ENCODE measurements at places on chromosomes 2 and 18.

DNA sequence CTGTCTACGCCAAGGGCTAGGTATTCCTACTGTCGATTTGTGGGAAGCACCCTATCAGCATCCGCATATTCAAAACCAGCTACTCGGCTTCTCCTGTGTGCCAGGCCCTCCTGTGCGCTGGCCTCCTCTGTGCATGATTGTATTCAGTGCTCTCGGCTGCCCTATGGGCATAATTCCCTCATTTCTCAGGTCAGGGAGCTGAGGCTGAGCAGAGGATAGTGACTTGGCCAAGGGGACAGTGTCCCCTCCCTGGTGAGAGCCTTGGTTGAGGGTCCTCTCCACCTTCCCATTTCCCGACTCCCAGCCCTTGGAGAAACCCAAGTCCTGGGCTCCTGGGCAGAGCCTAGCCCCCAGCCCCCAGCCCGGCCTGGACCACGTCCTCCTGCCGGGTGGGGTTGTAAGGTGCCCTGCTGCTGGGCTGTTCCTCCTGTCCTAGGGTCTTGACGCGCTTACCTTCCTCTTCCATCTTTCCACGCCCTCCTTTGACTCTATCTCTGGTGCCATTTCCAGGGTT is 6.3 kb upstream of the HS6ST1 start:
- DNase-seq: no peak

- no peak for DNase-seq
Measured at GRCh38 chr2:205902041-205902899, 183.7 kb downstream of the INO80D start.

DNA sequence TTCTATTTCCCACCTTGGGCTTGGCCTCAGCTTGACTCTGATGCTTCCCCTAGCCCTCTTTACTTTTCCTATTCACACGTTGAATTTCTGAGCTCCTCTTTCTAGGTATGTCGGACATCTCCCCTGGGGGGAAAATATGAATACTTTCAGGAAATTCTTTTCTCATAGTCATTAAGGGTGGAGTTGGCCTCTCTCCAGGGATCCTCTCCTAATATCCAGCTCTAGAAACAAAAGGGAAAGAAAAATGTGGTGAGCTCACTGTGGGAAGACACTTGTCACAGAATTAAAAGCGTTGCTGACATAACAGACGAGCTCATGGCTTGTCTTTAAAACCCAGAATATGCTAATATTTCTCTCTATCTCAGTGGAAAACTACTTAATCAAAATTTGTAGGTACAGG is 132.7 kb upstream of the MEX3C start:
- DNase-seq: no peak

DNA sequence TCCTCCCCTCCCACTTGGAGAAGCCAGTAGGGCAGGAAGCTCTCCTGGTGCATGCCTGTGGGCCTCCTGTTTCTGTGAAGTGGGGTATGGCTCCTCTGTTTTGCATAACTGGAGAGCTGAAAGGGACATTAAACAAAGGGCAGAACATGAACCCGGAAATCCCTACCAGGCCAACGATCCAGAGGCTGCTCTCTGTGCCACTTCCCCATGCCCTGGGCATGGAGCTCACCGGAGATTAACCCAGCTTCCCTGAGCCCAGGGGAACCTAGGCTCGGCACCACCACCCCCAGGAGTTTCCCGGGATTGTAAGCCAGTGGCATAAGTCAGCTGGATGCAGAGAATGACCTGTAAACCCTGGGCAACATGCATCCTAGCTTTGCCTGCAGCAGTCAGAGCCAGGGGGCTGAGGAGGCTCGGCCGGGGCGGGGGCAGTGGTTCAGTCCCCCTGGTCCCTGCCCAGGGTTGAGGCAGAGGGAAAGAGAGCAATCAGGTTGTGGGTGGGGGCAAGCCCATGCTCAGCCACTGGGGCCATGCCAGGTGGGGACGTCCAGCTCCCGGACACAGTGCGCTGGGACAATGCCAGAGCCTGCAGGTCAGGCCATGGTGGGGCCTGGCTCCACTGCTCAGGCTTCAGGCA is 49.5 kb downstream of the TIMM21 start:
- no peak for DNase-seq

DNA sequence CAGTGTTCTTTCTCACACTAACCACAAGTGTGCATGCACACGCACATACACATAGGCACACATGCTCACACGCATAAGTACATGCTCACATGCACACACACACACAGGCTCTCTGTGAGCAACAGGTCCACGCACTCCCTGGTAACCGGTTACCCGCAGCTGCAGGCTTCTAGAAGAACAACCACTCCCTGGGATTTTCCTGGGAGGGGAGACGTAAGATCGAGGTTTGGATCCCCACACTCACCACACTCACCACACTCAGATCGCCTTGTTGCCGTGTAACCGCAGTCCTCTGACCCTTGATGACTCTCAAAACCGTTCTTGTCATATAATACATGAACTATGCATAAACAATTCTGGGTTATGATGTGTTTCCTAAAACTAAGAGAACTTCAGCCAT is 42.2 kb downstream of the TTC32 start:
- DNase-seq: no peak

GRCh38 chr2:33122726-33123125 is 176.0 kb downstream of the LTBP1 start:
- no peak for DNase-seq

DNA sequence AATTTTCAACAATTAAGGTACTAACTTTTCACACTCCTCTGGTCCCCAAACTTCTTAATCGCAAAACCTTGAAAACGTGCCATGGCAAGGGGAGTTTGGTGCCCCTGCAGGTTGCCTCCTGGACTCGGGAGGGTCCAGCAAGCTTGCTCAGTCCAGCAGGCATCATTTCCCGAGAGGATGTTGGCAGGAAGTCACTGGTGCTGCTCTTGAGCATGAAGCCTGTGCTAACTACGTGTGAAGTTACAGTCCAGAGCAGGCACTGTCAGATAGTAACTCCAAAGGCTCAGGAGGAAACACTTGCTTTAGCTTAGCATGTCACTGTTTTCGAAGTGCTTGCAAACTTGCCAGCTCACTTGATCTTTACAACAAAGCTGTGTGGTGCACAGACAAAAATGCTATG is 215.4 kb downstream of the MYCN start:
- DNase-seq: no peak

DNA sequence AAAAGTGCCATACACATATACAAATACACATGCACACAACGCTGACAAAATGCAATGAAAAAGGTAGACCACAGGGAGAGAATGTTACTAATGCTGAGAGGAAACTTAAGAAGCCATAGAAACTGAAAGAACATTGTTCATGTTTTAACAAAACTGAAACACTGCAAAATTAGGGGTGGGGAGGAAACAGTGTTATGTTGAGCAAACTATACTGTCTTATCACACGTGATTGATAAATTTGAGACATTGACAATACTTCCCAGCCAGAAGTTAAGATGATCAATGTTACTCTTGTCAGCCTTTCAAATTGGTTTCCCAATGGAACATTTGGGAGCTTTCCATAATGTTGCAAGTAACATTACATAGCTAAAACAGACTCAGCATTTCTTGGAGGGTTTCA is 165.5 kb downstream of the L3MBTL4 start:
- DNase-seq: no peak
